Hepatic stellate cell (primary cell): ENCODE measurements at places on chromosomes 1 and 21.

GRCh38 chr1:91798740-91799139, 87.2 kb downstream of the TGFBR3 start:
- DNase-seq: no peak

- peak; percentile 73 for DNase-seq
These were observed 587 bp downstream of the SCNM1 start for GRCh38 chr1:151166505-151166956.

DNA sequence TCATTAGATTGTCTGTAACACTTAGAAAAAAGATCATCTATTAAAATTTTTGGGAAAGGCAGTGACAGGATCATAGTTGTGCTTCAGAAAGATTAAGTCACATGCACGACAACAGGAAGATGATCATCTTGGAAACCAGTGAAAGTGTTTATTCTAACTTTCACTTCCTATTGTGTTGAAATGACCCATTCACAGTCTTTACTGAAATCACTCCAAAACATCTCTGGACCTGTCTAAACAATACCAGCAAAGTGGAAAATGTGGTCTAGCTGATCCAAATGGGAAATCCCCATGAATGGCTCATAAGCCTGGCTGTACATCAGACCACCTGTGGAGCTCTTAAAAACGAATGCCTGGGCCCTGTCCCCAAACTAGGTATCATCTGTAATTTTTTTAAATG, 111.1 kb upstream of the ETV3 start:
- no peak for DNase-seq

DNA sequence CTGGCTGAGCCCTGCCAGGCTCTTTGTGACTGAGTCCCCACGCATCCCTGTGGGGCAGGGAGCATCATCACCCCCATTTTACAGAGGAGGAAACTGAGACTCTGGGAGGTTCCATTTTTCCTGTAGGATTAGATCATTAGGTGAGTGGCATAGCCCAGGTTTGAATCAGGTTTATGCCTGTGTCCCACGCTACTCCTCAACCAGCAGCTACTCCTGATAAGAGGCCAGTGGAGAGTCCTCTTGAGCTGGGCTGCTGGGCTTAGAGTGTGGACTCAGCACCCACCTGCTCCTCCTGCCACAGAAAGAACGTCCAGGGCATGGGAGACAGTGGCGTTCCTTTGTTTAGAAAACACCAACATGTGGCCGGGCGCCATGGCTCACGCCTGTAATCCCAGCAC, 30.7 kb downstream of the TNFRSF1B start:
- no peak for DNase-seq

DNA sequence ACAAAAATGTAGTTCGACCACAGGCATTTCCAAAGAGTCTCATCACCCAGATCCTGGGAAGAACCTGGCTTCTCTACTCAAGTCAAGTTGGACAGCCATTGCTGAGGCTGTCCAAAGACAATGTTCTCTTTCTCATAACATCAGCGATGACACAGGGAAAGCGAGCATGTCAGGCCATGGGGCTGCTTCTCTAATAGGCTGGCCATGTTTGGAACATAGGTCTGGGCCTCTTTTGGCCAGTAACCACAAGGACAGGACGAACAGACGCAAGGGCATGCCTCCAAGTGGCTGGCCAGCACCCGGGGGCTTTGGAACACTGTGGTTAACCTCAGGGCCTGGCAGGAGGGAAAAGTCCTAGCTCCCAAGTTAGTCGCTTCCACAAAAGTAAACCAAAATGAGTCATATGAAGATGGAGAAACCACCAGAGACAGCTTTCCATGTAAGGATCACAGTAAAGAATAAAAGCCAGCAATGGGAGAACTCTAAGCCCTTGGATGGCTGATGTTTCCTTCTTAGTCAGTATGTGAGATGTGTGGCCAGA, 80.6 kb upstream of the SLC44A3 start:
- peak; percentile 62 for DNase-seq

DNA sequence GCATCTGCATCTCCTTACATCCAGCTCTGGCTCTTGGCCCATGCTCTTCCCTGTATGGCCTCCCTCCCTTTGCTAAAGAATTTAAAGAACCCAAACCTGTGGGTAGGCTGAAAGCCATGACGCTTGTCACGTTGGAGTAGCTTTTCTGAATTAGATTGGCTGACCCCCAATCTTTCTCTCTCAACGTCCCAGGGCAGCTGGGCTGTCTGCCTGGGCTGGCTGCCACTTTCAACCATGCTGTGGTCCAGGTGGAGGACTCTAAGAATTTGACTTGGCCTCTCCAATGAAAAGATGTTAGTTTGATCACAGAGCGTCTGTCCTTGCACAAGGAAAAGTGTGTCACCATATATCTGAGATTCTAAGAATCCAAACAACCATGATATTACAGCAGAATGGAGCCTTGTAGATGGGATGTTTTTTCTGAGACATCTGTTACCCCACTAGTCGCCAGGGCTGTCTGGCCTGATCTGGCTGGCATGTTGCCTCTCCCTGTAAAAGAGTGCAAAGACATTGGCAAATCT, 6.5 kb upstream of the IGSF3 start:
- no peak for DNase-seq

DNA sequence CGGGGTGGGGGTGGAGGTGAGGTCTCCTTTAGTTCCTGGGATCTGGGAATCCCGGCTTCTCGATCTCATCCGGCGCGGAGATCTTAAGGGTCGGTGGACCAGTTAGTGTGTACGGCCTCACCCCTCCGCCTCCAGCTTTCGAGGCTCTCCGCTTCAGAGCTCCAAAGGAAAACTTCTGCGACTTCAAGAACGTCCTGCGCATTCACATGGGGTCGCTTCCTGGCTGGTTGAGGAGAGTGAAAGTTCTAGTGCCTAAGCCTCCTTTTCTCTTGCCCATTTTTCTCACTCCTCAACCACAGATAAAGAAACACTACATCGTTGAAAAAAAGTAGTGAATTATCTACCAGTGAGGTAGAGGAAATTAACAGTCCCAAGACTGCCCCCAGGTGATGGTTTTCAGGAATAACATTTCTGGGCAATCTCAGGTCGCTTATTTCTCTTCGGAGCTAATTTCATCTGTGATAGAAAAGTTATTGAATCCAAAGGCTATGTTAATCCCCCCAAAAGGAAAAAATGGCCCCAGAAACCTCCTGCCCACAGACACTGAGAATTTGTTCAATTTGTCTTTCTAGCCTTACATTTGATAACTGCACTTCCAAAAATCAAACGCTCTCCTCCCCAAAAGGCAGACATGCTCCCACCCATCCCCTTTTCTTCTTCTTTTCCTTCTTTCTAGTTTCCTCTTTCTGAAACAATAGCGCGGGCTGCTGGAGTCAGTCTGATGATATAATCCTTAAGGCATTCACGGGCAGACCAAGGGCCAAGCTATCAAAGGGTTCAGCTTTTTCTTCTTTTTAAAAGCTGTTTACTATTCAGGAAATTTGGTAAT, 20.6 kb upstream of the TBX15 start:
- peak; percentile 59 for DNase-seq

GRCh38 chr1:88979054-88979748, 13.2 kb downstream of the KYAT3 start:
- no peak for DNase-seq

DNA sequence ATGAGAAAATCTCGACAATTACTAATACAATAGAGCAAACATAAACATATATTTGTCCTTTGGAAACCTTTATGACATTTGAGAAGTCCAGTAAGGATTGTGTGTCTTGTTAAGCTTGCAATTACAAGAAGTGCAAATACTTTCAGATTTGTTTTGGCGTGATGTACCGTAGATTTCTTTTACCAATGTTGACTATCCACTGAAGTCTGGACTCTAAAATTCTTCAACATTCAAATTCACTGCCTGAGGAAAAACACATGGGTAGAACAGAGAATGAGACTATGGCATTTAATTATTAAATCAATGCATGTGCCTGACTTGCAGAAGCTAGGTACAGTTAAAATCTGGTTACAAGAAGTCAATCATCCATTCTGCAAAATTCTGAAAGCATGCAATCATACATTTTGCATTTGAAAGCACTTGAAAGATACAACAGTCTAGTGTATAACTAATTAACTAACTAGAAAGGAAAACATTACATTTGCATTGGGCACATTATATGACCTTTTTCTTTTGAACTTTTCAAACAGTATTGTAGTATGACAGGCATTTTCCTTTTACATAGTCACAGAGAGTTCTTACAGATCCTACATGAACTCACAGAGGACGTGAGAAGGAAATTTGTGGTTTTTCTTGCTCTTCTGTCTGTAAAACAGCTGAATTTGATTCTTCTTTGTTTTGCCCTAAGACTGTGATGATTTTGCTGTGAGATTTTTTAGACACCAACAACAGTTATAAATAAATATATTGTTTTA, 511.1 kb upstream of the ADGRL4 start:
- DNase-seq: no peak

GRCh38 chr1:227192163-227192562, 126.1 kb downstream of the CDC42BPA start:
- DNase-seq: peak; percentile 69

DNA sequence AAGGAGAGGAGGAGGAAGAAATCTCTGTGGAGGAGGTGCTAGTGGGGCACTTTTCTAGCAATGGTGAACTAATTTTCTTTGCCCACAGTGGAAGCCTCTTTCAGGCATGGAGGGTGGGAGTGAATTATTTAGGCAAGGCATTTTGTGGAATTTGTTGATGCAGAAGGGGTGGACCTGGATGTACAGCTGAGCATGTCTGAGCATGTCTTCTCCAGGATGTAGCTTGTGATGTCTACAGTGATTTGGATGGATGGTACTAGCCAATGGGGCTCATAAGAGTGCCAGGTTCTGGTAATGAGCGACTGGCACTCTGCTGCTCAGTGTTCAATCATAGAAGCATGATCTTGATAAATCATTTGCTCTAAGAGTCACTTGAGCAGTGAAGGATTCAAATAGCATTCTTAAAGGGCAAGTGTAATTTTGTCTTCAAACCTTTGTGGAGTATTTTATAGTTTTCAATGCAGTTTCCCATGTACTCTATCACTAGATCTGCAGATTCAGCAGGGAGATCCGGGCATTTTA, 153.9 kb upstream of the LMO4 start:
- DNase-seq: no peak

DNA sequence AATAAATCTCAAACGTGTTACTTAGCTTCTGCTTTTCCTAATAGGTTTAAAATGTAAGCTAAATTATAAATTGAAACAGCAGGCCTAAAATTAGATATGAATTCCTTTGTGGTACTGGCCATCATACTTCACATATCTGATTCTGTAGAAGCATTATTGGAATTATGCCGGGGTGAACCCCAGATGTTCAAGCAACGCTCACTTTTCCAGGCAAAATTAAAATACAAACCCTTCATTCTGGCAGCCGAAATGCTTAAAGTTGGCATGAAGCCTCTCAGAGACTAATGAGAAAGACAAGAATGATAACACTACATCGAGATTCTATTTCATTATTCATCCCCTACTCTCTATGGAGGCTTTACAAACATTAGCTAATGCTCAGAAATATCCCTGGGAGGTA, 1352.7 kb upstream of the ADGRL2 start:
- DNase-seq: no peak

DNA sequence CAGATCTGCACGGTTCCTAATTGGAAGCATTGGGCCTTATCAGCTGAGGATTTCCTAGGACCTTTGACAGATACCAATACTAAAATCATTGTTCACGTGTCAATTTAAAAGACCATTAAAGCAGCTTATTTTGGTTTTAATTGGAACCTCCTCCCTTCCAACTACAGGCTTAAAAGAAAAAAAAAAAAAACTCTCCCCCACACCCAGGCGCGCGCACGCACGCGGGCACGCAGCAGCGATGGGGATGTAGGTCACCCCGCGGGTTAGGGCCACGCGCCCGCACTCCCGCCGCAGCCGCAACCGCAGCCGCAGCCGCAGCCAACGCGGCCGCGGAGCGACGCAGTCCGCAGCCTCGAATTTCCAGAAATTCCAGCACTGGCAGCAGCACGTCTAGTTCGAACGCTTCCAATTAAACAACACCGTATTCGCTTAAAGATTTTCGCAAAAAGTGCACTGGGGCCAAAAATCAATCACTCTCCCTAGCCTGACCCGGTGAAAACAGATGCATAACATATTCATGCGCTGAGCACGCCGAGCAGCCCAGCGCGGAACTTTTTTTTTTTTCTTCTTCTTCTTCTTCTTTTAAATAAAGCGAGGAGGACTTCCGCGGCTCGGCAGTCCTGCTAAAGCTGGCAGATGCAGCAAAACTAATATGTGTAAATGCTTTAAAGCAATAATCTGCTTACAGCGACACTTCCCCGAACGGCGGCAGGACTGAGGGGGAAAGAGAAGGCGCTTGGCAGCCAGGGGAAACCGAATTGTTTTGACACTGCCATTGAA, 13.3 kb upstream of the BARHL2 start:
- no peak for DNase-seq

DNA sequence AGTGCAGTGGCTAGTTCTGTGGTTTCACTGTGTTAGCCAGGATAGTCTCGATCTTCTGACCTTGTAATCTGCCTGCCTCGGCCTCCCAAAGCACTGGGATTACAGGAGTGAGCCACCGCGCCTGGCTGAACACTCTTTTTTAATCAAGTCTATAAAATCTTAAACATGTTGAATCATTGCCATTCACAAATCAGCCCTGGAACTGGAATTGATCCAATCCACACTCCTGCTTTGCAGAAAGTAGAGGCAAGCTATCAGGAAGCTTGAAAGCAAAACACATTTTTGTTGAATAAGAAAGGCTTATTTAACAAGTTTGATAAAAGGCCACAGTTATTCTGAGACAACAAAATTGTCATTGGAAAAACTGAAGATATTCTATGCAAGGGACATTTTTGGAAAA, 18.3 kb upstream of the EFHD2 start:
- no peak for DNase-seq

DNA sequence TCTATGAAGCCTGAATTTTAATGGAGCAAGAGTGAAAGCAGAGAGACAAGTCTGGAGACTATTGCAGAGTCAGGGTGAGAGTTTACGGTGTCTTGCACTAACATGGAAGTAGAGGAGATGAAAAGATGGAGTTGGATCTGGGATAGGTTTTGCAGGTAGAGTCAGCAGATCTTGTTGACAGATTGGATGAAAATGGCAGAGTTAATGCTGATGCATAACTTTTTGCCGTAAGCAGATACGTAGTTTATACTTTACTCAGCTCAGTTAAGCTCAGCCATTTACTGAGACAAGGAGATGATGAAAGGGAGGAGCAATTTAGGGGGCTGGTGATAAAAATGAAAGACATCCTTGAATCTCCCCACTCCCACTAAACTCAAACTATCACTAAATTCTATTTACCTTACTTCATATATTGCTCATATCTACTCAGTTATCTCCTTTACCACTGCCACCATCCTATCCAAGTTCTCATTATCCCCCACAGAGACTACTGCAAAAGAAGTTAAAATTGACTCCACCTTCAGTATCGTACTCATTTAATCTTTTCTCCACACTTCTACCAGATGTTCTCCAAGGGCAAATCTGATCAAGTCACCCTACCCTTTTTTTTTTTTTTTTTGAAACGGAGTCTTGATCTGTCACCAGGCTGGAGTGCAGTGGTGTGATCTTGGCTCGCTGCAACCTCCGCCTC, 13.8 kb downstream of the C1orf185 start:
- no peak for DNase-seq

DNA sequence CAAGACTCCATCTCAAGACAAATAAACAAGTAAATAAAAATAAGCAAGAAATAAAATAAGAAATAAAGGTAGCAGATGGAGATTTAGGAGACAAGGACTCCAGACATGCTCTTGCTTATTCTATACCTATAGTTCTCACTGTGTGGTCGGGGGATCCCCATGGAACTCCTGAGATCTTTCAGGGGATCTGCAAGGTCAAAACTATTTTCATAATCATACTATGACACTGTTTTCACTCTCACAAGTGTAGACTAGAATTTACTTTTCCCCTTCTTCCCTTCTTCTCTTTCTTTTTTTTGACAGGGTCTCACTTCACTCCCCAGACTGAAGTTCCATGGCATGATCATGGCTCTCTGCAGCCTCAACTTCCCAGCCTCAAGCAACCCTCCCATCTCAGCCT, 29.8 kb upstream of the NLRP3 start:
- DNase-seq: no peak

GRCh38 chr1:98792123-98792522, 130.6 kb downstream of the SNX7 start:
- DNase-seq: no peak
